ENCODE measurements at places on chromosomes 1 and 21.
A peak's percentile ranks its signal among the peaks of the same experiment; 100 is the strongest.

DNA sequence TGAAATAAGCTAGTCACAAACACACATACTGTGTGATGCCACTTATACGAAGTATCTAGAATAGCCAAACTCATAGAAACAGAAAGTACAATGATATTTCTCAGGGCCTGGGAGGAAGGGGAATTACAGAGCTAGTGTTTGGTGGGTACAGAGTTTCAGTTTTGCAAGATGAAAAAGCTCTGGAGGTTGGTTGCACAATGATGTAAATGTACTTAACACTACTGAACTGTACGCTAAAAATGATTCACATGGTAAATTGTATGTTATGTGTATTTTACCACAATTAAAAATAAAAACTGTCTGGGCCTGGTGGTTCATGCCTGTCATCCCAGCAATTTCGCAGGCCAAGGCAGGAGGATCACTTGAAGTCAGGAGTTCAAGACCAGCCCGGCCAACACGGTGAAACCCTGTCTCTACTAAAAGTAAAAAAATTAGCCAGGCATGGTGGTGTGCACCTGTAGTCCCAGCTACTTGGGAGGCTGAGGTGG is 15.3 kb upstream of the FHAD1 start:
- DNase-seq = peak; percentile 24

DNA sequence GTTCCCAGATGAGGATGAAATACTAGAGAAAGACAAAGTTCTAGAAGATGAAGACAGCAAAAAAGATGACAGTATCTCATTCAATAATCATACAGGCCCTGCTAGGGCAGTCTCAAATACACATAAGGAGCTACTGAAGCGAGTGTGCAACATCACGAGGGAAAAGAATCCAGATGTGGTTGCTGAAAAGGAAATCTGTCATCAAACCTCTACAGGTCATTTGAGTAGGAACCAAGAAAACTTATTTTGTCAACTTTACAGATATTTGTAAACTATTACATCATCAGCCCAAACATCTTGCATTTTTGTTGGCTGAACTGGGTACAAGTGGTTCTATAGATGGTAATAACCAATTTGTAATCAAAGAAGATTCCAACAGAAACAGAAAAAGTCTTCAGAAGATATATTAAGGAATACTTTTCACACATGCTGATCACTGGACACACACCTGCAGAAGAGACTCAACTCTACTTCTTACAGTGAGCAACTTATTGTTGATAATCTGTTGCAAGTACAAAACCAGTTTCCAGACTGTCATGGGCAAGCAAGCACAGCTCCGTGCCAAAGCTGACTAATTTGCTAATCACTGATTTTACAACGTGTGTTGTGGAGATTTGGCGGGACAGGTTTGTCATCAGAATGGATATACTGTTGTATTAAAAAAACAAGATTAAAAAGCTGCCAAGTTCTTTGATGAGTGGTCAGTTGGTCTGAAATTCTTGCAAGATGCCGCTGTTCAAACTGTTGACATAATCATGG is 42.1 kb downstream of the TRIM33 start:
- DNase-seq = no peak

DNA sequence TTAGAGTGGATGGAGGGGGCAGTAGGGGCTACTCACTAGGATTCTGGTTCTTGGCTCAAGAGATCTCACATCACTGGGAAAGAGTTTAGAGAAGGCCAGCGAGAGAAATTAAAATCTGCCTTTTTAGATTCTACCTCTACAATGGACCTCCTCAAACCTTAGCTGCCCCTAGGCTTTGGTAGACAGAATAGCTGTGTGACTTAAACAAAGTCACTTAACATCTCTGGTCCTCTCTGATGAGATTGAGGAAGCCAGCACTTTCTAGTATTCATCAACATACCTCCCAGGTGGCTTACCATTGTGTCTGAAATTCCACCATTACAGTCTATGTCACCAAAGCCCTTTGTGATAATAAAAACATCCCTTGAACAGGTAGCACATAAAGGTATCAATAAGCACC is 18.7 kb downstream of the AADACL4 start:
- no peak for DNase-seq

GRCh38 chr1:2415801-2416208 is 3.4 kb upstream of the PEX10 start:
- peak; percentile 31 for DNase-seq

GRCh38 chr1:116497656-116498055 is 73.2 kb downstream of the CD58 start:
- no peak for DNase-seq

DNA sequence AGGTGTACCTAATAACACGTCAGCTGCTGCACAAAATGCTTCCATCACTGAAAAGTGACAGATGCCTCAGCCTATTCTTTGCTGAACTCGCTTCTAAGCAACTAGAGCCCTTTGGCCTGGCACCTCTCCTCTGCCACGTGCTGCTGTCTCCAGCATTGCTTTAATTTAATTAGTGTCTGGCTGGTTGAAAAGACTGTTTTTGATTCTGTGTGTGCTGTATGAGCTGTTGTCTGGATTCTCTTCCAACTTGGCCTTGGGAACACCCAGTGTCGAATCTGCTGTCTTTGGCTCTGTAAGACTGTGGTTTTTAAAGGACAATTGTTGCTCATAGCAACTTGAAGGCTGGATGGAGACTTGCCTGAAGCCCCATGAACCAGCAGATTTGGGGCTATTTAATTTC is 109.5 kb downstream of the PSMG1 start:
- DNase-seq = no peak

GRCh38 chr1:220420726-220421125 is 107.2 kb upstream of the MARK1 start:
- no peak for DNase-seq

- DNase-seq = peak; percentile 14
These were observed 64.2 kb downstream of the GPR137B start for GRCh38 chr1:236206548-236206947.

DNA sequence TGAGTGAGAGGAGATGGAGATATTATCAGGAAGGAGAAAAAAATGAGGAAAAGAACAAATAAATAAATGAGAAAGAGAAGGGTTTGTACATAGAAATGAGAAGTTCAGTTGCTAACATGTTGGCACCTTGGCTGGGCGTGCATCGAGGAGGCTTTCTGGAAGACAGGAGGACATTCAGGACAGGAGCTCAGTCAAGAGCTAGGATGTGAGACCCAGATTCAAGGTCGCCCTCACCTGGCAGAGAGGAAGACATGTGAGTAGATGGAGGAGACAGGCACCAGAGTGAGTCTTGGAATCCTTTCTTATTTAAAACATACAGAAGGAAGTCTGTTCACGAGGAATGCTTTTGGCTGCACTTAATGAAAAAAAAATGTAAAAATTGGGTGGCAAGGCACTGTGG is 640.9 kb downstream of the NPHP4 start:
- DNase-seq = no peak

- DNase-seq = no peak
These were observed 42.4 kb upstream of the ROR1 start for GRCh38 chr1:63731117-63732043.

GRCh38 chr1:4710592-4711415 is 56.4 kb downstream of the AJAP1 start:
- DNase-seq = no peak

DNA sequence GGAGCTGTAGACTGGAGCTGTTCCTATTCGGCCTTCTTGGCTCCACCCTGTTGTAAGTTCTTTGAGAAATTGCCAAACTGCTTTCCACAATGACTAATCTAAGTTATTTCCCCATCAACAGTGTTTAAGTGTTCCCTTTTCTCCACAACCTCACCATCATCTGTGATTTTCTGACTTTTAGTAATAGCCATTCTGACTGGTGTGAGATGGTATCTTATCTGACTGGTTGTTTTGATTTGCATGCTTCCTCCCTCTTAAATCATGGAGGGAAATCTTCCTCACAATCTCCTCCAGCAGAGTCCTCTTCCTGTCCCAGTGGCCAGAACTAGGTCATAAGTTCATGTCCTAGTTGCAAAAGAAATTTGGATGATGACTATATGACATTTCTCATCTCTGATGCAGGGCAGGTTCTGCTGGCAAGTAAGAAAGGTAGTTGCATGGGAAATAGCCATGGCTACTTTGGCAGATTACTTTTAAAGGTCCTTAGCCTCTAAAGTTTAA is 294.0 kb downstream of the LRRC40 start:
- DNase-seq = peak; percentile 64

- DNase-seq = peak; percentile 57
These were observed 10.4 kb downstream of the MYOG start for GRCh38 chr1:203075236-203076030.

DNA sequence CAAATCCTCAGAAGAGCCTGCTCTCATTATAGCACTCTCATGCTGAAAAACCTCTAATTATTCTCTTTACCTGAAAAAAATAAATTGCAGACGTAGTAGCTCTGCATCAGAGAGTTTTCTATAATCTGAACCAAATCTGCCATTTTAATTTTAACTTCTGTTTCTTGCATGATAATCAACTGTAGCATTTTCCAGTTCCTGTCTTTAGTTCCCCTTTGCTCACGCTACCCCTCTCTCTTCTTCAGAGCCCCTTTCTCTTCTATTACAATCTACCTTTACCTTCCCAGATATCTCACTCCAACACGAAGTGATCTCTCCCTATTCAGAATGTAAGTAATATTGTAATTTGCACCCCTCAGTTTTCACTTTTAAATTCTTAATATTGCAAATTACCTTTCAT is 31.4 kb downstream of the FMO1 start:
- peak; percentile 49 for DNase-seq

DNA sequence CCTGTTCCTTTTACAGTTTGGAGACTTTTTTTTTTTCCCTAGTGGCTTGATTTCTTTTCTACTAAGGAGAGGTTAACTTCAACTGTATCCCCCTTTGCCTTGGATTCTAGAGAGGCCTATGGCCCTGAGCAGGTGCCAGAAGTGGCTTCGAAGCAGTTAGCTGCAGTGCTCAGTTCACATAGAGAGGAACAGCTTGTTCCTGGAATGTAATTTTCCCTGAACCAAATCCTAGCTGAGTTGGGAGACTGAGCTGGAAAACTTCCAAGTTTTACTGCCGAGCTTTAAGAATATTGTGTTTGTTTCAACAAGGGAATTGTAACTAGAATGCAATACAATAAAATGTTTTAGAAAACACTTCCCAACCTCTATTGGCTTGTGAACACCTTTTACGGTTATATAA is 17.5 kb downstream of the RD3 start:
- no peak for DNase-seq

DNA sequence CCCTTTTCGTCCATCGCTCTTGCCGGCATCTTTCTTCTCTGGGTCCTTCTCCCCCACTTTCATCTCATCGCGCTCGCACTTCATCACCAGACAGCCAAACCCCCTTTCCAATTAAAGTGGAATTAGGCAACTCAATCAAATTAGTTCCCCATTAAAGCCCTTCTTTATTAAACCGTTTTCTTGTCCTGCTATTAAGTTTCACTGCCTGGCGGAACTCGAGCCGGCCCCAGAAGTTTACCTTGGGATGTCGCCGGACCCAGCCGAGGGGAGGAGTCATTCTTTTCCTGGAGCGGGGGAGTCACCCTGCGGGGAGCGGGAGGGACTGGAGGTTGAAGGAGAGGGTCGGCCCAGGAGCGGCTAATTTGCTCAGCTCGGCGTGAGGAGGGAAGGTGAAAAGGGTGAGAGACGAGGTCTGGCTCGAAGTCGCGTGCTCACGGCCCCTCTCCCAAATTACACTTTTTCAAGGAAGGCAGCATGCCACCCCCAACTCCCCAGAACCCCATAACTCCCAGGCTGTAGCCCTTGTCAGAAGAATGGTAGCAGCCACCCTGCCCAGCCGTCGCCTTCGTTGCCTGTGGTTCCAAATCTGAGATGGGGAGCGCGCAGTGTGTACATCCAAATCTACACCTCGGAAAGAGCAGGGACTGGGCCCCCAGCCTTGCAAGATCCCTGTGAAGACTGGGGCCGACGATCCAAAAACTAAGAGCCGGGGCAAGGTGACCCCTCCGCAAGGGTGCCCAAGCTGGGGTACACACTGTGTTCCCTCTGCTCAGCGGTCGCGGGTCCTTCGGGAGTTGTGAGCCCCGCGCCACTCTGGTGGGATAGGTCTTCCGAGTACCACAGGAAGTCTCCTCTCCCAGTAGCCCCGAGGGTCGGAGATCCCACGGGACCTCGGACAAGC is 6.4 kb downstream of the DMRTA2 start:
- DNase-seq = no peak

DNA sequence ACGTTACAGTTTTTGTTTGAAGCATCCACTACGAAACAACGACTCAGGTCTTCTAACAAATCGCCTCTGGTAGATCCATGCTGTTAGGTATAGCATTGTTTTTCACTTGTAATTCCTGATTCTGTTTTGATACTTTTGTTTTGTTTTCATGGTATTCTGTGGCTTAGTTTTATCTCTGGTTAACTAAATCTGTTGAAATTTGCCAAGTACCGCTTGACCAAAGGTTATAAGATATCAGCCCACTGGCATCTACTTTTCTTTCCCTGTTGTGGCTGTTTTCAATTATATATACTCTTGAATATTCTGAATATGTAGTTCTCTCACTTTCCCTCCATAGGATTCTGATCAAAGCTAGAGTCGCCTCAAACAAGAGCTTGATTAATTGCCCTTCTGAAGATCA is 274.8 kb upstream of the C1orf105 start:
- no peak for DNase-seq

DNA sequence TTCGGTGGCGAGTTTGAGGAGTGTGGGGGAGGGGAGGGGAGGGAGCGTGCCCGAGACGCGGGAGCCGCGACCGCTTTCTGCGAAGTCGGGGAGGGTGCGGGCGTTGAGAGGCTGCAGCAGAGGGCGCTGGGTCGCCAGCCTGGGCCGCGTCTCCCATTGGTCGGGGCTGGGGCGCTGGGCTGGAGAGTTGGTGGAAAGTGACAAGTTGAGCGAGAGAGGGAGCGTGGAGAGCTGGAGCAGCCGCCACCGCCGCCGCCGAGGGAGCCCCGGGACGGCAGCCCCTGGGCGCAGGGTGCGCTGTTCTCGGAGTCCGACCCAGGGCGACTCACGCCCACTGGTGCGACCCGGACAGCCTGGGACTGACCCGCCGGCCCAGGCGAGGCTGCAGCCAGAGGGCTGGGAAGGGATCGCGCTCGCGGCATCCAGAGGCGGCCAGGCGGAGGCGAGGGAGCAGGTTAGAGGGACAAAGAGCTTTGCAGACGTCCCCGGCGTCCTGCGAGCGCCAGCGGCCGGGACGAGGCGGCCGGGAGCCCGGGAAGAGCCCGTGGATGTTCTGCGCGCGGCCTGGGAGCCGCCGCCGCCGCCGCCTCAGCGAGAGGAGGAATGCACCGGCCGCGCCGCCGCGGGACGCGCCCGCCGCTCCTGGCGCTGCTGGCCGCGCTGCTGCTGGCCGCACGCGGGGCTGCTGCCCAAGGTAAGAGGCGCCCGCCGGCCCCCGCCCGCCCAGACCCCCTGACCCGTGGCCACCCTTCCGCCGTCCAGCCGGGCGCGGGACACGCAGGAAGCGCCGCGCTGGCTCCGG is at the start of gene ROR1:
ROR1 (plus strand) TSS at position 203 of the 802 bp plus-strand sequence.
- peak; percentile 89 for DNase-seq

DNA sequence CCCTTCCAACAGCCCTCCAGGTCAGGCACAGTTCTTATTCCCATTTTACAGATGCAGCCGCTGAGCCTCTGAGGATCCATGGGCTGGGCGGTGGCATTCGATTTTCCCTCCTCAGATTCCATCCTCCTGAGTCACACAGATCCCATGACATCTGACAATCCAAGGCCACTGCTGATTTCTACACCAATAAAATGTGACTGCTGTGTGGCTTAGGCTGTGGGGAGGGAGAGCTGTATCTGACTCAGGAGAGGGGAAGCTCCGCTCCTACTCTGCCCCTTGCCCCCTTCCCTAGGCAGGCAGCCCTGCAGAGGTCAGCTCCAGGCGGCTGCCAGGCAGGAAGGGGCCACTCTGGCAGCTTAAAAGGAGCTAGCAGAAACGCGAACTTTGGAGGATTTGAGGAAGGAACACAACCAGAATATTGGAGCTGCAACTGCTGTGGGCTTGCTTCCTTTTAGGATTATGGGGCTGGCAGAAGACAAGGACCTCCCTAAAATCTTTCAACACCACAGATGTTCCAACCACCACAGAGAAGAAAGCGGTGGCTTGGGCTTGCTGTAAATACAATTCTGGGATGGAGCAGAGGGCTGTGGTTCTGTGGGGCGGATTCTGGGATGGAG is 50.0 kb downstream of the MRPL37 start:
- DNase-seq = no peak
